Stimulated activated CD4-positive, alpha-beta T cell treated with anti-CD3 and anti-CD28 coated beads, Interleukin-12 subunit alpha, Interleukin-12 subunit beta, amount 100 ng/mL, for 4 hours (primary cell): ENCODE measurements at places on chromosomes 1 and 21.

- DNase-seq, result no peak
Measured at GRCh38 chr1:44848456-44849181, 5.6 kb upstream of the PTCH2 start.

GRCh38 chr1:75643460-75643859 lies 32.5 kb upstream of the SLC44A5 start:
- no peak for DNase-seq

GRCh38 chr1:17155257-17155920 lies 36.1 kb upstream of the PADI2 start:
- DNase-seq, result no peak

DNA sequence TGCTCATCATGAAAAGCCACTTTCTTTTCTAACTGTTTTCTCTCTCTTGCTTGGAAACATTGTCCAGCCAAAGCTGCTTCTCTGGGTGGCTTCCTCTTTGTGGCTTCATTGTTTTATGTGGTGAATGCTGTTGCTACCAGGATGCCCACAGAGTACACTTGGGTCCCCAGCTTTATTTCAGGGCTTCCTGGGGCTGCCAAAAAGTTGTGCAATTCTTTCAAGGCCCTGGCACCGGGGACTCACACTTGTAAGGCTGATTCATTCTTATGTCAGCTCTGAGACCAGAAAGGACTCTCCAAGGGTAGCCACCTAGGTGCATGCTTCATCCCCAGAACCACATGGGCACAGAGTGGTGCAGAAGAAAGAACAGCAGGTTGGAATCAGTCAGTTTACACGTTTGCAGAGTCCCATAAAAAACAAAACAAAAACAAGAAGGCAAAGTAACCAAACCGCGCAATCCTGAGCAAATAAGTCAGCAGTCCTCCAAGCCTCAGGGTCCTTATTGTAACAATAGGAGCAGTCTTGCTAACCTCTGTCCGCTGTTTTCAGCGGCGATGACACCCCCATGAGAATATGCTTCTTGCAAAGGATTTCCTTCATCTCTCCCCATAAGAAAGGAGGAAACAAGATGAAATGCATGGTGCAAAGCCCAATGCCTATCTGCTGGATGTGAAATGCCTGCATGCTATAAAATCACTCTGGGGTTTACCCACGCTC lies 89.9 kb upstream of the SSX2IP start:
- no peak for DNase-seq

DNA sequence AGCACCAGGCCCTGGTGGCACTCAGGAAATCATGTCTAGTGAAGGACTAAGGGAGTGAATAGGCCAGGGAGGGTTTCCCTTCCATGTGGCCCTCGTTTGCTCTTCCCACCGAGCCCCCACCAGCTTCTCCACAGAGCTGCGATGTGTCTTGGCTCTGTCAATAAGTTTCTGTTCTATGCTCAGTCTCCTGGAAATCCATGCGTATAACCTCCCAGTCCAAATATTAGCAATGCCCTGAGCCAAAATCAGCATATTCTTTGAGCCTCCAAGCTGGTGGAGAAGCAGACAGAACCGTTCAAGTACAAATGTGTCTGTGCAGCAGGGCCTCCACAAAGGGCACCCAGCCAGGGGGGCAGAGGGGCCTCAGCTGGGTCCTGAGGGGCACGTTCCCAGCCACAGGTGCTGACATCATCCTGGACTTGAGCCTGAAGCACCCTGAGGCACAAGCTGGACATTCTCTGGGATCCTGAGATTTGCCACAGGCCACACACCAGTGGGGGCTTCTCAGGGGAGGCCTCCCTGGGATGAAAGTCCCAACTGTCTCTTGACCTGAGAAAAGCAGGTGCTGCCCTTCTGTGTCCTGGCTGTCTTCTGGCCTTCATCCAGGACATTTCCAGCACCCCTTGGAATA lies 350.5 kb upstream of the VAMP3 start:
- DNase-seq, result no peak
